ENCODE measurements at places on chromosomes 5 and 9.

GRCh38 chr5:3394891-3395599 is 200.6 kb upstream of the IRX1 start:
- DNase-seq: no peak

GRCh38 chr9:107141967-107142366 is 141.1 kb upstream of the RAD23B start:
- no peak for DNase-seq

DNA sequence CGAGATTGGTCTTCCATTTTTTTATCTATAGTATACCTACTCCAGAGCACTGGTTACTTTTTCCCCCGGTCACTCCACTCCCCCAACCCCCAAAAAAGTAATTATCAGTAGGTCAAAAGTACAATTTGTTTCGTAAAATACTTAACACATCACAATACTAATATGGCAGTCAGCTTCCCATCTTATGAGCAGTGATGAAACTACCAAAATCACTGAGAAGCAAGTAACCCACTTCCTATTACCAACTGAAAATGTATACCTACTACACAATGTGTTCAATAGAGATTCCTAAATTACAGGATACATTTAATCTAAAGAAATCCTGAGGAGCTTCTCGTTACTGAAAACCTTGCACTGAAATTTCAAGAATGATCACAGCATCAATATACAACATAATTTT is 1.9 kb downstream of the CERT1 start:
- no peak for DNase-seq

- no peak for DNase-seq
Measured at GRCh38 chr9:91148306-91148705, 213.4 kb downstream of the AUH start.

DNA sequence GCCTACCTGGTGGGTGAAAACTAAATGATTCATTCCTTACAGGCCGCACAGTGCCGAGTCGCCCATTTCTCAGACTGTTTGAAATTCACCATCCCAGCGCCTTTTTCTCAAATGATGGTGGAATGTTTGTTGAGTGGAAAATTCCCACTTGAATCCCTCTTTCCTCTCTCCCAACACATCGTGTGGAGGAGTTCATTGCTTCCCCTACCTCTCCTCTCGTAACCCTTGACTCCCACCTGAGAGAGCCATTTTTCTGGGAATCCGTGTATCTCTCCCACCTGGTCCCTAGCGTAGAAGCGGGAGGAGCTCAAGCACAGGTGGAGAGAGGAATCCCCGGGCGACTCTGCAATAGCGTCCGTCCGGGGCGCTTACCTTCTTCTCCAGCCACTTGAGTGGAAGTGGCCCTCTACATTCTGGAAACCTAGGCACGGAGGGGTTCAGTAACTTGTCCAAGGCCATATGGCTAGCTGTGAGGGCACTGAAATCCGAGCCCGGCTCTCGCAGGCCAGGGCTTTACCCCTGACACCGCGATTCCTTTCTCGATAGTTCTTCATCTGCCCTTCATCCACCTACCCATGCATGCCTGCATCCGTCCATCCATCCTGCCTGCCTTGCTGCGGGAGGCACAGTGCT is 683 bp downstream of the OSMR start:
- peak; percentile 34 for DNase-seq

DNA sequence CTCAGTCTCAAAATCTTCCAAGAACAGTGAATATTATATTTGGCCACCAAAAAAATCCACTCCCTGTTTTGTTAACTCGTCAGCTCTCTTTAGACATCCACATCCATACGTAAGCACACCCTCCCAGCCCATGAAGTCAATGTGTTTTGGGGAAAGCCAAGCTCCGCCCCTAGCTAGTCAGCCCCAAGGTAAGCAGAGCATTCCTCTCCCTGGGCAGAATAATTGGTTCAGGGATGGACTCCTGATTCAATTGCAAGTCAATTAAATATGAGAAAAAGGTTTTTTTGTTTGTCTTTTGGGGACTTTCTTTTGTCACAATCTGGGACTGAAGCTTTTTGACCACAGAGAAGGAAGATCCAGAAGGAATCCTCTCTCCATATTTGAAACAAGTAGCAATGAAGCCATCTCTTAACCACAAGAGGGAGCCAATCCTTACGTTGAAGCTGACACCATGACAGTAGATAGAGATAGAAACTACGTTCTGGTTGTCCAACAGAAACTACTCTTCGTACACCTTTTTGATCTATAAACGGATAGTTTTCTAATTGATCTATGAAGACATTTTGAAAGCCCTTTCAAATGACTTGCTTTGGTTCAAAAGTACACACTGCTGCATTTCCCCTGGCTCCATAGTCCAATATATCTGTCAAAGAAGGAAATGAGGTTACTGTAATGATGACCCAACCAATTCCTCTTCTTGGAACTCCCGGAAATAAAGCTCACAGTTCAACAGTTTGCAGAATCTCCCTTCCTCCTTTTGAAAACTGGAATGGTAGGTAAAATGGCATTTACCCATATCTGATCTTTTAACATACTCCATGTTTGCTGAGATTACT is 166.4 kb downstream of the TLE1 start:
- peak; percentile 73 for DNase-seq

- no peak for DNase-seq
Measured at GRCh38 chr5:75736273-75736672, 19.0 kb upstream of the POC5 start.

- no peak for DNase-seq
Measured at GRCh38 chr9:2341956-2342355, 279.6 kb upstream of the VLDLR start.

- DNase-seq: no peak
Measured at GRCh38 chr5:129991780-129992179, 87.5 kb downstream of the CHSY3 start.

DNA sequence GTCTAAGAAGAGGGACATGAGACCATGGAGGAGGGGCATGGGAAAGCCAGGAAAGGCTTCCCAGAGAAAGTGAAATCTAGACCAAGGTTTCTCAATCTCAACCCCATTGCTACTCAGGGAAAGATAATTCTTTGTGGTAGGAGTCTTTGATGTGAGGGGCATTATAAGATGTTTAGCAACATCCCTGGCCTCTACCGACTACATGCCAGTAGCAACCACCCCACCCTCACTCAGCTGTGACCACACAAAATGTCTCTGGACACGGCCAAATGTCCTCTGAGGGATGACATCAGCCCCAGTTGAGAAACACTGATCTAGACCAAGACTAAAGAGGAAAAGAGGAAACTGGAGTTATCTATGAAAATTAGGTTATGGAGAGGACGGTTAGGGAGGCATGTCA is 298.5 kb upstream of the KIF2A start:
- DNase-seq: no peak

DNA sequence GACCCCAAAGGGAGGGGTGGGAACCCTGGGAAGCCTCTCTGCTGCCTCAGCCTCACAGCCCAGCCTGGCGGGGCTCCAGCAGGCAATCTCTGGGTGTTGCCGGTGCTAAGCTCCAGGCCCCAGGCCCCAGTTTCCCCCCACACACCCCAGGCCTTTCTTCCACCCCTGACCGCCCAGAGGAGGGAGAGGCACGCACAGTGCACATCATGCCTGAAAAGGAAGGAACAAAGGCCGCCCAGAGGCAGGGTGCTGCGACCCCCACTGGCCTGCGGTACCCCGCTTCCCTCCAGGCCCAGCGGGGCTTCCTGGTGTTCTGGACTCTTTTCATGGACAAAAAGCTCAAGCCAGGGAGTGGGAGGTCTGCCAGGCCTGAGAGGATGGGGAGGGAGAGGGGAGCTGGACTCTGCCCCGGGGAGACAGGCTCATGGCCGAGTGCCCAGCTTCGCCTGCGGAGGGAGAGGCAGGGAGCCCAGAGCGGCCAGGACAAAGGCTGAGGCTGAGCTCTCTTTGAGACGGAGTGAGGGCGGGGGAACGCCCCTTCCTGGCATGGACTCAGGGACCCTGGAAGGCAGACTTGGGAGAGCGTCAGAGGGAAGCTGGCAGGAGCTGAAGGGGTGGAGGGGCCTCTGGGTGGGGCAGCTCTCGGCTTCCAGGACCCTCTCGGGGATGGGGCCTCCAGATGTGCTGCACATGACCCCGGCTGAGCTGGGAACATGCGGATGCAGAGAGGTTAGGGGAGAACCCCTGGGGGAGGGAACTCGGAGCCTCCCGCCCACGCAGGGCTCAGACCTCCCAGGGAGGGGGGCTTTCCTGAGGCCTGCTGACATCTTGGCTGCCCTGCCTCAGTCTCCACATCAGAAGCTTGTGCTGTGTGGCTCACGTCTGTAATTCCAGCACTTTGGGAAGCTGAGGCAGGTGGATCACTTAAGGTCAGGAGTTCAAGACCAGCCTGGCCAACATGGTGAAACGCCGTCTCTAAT is 1.8 kb upstream of the ENTPD2 start:
- peak; percentile 43 for DNase-seq

DNA sequence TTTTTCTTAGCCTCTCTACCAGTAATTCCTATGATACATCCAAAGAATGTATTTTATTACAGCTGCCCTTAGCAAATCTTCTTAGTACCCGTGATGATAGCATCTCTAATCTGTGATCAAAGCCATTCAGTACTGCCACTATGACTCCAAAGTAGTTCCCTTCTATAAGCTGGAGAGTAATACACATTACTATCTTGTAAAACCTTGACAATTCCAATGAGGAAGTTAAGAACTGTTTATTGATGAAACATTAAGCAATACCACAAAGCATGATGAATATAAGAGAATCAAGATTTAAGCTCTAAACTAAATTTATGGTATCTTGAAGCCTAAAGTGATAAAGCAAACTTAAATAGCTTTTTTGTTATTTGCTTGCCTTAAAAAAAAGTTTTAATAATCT is 86.1 kb downstream of the SMIM23 start:
- no peak for DNase-seq

DNA sequence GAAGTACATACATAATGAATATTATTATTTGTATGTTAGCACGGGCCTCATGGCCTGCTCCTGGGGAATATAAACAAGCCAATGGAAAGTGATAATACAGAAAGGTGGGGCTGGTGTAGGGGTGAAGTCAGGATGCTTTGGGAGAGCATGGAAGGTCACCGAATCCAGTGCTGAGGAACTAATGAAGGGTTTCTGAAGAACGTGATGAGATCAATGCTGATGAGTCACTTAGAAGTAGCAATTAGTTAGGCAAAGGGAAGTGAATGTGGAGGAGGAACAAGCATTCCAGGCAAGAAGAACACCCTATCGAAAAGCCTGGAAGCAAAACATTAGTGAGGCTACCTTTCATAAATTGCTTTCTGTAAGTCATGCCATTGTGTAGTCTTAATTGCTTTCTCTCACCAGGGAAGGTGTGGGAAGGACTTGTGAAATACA is 2.1 kb downstream of the ANXA1 start:
- DNase-seq: peak; percentile 64

DNA sequence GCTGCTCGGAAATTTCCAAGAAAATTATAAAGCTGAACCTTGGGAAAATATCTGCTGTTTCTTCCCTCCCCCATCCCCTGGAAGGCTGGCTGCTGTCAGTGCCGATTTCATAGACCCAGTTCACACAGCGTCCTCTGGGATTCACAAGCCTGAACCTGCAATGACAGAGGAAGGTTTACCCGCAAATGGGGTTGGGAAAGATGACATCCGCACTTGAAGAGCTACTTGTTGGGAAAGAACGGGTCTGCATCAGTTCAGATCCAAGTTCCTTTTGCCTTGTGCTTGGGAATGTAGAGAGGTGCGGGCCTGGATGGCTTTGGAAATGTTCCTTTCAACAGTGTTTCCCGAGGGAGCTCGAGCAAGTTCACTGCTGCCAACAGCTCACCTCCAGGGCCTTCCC is 13.9 kb downstream of the PCDH12 start:
- no peak for DNase-seq

- DNase-seq: peak; percentile 32
Measured at GRCh38 chr5:180555168-180555921, 36.0 kb downstream of the SCGB3A1 start.

DNA sequence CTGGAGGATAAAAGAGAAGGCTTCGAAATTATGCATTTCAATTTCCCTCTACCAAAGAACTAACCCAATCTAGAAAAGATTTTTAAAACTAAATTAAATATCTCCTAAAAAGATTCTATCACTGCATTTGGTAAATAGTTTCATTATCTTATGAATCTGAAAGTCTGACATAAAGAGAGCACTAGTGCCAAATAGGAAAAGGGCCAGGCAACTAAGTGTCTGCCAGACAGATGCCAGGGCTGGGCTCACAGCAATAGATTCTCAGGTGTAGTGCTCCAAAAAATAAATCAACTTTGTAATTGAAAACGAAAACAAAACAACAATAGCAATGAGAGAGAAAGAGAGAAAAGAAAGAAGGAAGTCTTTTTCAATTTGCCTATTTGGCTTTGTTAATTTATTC is 157.7 kb upstream of the GNA14 start:
- DNase-seq: no peak

DNA sequence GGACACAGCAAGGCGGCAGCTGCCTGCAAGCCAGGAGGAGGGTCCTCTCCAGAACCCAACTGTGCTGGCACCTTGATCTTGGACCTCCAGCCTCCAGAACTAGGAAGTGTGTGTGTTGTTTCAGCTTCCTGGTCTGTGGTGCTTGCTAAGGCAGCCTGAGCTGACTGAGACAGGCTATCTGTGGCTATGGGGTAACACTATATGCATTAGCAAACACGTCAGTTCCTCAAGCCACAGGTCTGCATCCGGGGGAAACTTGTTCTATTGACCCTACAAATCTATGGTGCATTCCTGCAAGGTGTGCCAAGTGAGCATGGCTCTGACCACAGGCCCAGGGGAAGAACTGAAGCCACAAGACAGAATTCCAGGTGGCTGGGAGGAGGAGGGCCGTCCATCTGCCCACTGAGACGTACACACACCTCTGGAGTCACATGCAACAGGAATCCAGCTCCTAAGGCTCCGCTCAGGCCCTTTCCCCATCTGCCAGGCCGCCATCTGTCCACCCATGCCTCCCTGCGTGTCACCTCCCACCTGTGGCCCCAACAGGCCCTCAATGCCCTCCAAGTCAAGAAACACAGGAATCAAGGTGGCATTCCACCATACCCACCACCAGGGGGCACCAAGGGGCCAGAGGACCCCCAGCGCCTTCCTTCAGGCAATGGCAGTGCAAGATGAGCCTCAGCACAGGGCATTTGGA is 174.9 kb downstream of the ROR2 start:
- peak; percentile 47 for DNase-seq

DNA sequence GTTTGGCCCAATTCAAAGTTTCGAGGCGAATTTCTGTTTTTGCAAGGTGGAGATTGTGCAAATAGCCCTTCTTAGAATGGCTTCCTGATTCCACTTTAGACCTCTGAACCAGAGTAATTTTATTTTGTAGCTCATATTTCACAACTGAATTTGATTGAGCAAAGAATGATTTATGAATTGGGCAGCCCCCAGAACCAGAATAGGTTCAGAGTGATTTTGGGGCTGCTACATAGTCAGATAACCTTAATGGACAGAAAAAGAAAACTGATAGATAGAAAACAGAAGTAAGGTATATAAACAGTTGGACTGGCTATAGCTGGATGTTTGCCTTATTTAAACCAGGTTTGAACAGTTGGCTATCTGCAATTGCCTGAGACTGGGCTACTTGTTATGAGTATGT is 156.6 kb downstream of the YIPF5 start:
- no peak for DNase-seq

GRCh38 chr5:113186061-113186460 is 209.5 kb downstream of the DCP2 start:
- no peak for DNase-seq

DNA sequence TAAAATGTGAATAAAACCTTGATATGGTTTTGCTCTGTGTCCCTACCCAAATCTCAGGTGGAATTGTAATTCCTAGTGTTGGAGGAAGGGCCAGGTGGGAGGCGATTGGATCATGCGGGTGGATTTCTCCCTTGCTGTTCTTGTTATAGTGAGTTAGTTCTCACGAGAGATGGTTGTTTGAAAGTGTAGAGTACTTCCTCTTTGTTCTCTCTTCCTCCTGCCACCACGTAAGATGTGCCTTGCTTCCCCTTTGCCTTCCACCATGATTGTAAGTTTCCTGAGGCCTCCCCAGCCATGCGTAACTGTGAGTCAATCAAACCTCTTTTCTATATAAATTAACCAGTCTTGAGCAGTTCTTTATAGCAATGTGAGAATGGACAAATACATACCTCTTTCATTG is 34.9 kb downstream of the TARS1 start:
- no peak for DNase-seq

Measured in AG10803 (cell line).